Esophagus mucosa (tissue), 1 donor: ENCODE measurements at places on chromosomes 16 and 17. TPM values are rescaled to one million over a fixed set of nuclear protein-coding genes. Genes with fewer than 3 reads are reported as not detected.

DNA sequence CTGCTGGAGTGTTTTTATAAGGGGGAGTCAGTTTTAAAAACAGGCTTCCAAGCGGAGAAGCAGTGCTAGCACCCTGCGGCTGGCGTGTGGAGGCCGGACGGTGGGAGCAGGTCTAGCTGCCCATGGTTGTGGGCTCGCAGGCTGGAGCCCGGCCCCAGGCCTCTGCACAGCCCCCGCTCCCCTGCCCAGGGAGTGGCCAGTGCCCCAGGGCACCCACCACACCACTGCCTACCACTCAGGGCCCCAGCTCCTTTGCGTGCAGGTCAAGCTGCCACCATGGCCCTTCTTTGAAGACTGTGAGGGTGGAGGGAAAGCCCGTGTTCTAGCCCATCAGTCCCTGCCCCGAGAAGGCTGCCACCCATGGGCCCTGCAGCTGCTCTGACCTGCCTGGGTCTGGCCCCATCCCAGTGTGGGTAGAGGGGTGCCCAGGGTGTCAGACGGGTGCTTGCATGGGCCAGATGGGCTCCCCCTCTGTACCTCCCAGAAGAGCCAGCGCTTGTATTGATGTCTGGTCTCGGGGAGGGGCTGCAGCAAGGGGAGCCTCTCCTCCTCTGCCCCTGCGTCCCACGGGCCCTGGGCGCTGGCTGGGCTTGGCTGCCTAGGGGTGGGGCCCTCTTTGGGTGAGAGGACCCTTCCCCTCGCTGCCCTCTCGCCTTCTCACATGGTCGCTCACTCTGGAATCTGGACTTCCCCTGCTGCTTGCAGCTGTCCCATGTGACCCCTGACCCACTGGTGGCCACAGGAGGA lies 1.5 kb upstream of the NUDT16L1 start:
- ATAC-seq: no peak

Gene ST6GALNAC1
- total RNA-seq: 16.9 TPM

DNA sequence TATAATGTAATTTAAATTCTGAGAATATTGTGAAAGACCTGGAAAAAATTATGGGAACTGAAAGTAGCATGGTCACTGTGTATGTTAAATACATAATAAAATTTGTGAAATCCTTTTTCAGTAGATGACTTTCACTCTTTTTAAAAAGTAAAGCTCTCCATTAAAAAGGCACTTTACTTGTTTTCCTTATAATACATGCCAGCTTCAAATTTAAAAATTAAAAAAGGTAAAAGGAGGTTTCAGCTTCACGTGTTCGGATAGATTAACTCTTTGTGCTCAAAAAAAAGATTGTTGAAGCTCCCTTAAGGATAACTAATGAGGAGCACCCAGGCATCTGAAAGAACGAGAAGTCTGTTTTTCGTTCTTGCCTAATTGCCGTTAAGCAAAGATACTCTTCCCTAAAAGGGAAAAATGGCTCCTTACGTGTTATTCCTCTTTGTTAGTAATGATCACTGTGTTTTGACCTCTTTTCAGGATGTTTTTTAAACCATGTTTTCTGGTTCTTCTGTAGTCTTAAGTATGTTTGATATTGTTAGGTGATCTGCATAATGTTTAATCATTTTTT lies 87.8 kb downstream of the TUBD1 start:
- ATAC-seq: no peak

DNA sequence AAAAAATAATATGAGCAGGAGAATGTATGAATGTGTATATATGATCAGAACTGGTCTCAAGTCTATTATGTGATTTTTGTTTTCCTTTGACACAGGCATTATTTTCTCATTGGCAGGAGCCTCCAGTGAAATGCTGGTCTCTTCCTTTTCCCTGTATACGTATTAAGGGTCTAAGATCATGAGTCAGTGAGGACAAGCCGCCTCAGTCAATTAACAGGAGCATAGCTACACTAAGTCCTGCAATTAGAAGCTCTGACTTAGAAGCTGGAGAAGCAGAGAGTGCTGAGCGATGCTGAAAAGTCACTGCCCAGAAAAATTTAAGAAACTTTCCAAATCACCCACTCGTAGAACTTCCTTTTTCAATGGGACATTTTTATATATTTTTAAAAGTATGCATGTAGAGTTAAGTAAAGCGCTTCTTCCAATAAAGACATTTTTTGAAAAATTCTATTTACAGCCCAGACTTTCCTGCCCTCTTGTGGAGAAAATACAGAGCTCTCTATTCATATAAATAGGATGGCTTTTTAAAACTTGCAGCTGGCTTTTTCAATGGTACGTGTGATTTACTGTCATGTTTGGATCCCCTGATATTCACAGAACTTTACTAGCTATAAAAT lies 70.2 kb upstream of the PSMD7 start:
- no peak for ATAC-seq

- no peak for ATAC-seq
Measured at GRCh38 chr16:58485184-58485887, 14.6 kb upstream of the NDRG4 start.

GRCh38 chr16:19757026-19757425 lies 39.0 kb downstream of the IQCK start:
- no peak for ATAC-seq
